Stimulated activated CD4-positive, alpha-beta T cell treated with anti-CD3 and anti-CD28 coated beads, Interleukin-15, amount 100 ng/mL, for 1 hour (primary cell): ENCODE measurements at places on chromosomes 2 and 18.

DNA sequence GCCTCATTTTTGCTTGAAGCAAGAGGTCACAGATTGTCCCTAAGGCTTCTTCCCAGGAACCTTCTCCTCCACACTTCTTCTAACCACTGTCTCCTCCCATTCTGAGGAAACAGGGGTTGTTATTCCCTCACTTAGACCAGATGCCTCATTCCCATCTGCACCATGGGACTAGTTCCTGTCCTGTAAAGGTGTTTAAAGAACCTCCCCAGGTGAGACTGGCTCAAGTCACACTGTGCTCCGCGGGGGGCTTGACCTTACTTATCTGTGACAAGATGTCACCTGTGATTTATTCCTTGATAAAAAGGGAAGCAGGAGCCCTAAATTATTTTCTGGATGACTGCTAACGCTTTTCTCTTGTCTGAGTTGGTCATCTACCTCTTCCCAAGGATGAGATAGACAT is 8.2 kb upstream of the CDH2 start:
- DNase-seq, result no peak

DNA sequence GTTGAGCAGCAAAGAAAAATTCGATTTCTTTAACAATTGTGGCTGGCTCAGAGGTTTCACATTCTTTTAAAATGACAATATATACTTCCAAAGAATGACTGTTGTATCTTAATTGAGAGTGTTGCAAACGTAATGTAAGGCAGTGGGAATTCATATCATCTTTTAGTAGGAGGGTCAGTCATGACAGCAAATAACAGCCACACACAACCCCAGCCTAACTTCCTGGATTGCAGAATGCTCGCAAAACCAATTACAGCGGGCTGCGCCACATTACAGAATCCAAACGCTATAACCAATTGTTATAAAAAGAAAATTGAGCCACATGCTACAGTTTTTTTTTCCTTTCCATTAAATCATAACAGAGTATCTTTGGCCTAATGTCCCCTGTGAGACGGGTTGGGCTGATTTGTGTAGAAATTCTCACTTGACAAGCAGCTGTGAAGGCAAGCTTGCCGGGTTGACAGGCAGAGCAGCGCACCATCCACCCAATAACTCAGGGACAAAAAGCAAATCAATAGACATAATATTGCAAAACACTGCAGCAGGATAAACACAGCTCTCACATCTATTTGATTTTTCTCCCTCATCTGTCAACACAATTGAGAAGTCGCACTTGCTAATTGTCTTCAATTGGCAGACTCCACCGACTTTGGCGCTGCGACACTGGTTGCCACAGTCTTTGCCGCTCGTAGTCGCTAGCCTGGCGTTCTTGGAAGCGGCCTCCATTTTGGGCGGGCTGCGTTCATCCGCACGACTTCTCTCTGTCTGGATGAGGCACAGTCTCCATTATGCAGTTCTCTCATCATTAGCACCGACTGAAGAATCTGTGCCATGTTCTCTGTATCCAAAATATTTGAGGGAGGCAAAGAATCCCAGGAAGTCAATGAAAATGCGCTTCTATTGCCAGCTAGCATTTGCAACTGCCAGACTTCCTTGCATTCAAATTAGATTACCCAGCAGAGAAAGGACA is 95.0 kb upstream of the CCDC68 start:
- DNase-seq, result no peak

GRCh38 chr2:207635468-207636200 is 10.4 kb upstream of the METTL21A start:
- DNase-seq, result no peak

GRCh38 chr18:48126240-48126639 is 195.8 kb upstream of the SMAD2 start:
- no peak for DNase-seq

- DNase-seq, result no peak
Measured at GRCh38 chr2:30414961-30415360, 32.1 kb upstream of the LCLAT1 start.

GRCh38 chr2:147644491-147644890 is 200.3 kb upstream of the ACVR2A start:
- no peak for DNase-seq

GRCh38 chr2:119282996-119283511 is 59.4 kb downstream of the STEAP3 start:
- DNase-seq, result no peak

GRCh38 chr18:55401638-55402191 is 186.3 kb downstream of the TCF4 start:
- no peak for DNase-seq

- DNase-seq, result no peak
Measured at GRCh38 chr2:100437751-100438150, 20.3 kb upstream of the CHST10 start.

- no peak for DNase-seq
Measured at GRCh38 chr2:156562124-156562523, 125.9 kb downstream of the GPD2 start.

GRCh38 chr2:84938194-84938879 is 32.6 kb upstream of the KCMF1 start:
- DNase-seq, result no peak

GRCh38 chr2:69082430-69082997 is 69.5 kb downstream of the ANTXR1 start:
- DNase-seq, result no peak

GRCh38 chr2:173876833-173877413 is 88.2 kb downstream of the SP3 start:
- DNase-seq, result no peak

DNA sequence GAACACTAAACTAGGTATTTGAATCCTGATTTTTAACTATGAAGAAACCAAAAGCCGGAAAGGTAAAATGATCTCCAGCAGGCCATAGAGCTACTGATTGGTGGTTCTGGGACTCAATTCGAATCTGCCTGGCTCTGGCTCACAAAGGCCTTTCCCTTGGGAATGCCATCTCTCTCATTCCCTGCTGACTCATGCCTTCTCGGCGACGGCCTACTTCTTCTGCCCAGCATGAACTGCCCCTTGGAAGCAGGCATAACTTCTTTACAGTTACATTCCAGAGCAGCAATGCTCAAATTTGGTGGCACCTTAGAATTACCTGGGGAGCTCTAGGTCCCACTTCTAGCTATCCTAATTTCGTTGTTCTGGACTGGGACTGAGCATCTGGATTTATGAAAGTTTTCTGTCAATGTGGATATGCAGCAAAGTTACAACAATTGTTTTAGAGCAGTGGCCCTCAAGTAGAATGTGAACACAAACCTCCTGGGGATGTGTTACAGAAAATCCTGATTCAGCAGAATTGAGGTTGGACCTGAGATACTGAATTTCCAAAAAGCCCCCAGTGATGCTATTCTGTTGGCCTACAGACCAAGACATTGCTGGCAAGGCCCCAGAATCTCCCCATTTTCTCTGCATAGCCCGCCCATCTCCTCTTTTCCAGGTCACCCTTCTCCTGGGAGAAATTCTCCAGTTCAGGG is 261.1 kb downstream of the CNTNAP5 start:
- DNase-seq, result no peak

DNA sequence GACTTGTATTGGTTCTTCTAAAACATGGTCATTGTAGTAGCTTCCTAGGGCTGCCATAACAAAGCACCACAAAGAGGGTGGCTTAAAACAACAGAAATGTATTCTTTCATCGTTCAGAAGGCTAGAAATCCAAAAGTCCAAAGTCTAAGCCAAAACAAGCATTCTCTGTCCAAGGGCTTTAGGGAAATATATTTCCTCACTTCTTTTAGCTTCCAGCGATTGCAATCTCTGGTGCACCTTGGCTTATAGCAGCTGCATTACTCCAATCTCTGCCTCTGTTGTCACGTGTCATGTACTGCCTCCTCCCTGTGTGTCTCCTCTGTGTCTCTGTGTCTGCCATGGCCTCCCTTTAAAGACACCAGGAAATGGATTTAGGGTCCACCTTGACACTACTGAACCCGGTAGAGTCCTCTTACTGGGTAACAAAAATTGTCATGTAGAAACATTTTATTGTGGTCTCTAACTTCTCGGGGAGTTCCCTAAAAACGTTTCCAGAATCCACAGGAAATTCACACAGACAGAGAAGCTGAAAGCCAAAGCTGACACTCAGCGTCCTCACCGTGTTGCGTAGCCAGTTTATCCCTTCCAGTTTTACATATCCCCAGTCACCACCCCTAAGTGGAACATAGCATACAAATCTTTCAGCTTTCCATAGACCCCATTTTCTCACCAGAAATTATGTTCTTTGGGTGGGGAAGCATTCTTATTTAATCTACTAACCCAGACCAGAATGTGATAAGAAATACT is 20.7 kb upstream of the TTN start:
- DNase-seq, result no peak

DNA sequence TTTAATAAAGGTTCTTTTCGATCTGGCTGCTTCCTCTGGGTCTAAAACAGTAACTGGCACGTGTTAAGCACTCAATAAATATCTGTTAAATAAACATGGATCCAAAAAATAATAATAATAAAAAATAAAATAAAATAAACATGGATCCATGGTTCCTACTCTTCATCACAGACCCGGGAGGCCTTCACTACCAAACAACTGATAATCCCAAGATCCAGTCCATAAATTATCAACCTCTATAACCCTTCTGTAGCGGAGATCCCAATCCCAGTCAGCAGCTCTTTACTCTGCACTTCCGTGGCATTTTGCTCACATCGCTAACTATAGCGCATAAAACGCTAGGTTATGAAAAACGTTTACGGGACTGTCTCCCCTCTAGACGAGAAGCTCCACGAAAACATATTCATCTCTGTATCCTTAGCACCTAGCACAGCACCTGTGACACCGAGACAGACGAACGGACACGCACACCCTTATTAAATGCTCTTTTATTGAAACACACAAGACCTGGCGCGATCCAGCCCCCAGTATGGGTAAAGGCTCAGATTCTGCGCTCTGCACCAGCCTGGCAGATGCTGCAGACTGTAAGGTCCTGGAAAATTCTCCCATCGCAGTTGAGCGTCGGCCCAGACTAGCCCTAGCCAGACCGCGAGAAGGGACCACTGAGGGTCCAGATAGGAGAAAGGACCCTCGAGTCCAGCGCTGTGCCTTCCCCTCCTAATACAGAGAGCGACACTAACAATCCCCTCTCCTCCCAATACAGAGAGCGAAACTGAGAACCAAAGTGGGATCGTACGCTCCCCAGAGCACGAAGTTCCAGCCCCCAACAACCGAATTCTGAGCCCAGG is 770 bp downstream of the NBAS start:
- DNase-seq, result no peak

DNA sequence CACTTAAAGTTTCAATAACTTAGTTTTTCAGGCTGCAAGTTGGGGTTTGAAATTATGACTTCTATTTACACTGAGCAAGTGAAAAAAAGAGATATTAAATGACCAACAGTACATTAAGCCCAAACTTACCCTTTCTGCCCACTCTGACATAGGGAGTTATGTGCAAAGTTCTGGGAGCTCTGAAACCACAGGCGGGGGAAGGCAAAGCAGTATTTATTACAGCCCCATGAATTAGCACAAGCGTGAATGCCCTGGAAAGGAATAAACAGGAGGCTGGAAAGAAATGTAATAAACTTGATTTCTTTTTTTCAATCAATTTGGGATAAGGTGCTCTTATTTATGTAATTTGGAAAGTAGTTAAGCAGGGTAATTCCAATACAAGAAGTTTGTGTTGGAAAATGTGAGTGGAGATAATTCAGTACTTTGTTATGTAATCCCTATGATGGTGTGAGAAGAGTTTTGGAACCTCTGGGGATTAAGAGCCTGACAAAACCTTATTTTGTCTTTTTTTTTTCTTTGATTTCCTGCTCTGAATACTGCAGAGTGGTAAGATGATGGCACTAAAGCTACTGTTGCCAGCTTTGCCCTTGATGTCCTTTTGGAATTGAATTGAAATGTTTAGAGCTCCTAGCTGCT is 351.5 kb downstream of the ARHGAP15 start:
- DNase-seq, result no peak

- no peak for DNase-seq
Measured at GRCh38 chr18:74166386-74166785, 18.1 kb downstream of the TIMM21 start.
